ENCODE measurements at places on chromosomes 12 and 14. TPM values are rescaled to one million over a fixed set of nuclear protein-coding genes. Genes with fewer than 3 reads are reported as not detected.

Gene PLCZ1
- not detected for total RNA-seq

Gene REP15
- total RNA-seq = 0.17 TPM

Gene HRK
- total RNA-seq = not detected

Gene C12orf50
- total RNA-seq = not detected

Gene POTEM
- not detected for total RNA-seq

Gene PLEKHG7
- total RNA-seq = not detected

Gene ZNF10
- 4.0 TPM for total RNA-seq

Gene SLCO1B1
- total RNA-seq = not detected

Gene MYH6
- total RNA-seq = not detected

Gene CFAP54
- total RNA-seq = 0.10 TPM

Gene LHX5
- total RNA-seq = not detected

Gene ATP23
- 10.9 TPM for total RNA-seq

Gene C14orf39
- total RNA-seq = not detected

Gene TRHDE
- total RNA-seq = not detected

Gene CCND2
- total RNA-seq = 655 TPM

Gene TAS2R50
- total RNA-seq = 0.42 TPM

Gene POTEG
- total RNA-seq = not detected

Gene KLRF1
- not detected for total RNA-seq

Gene OR4M1
- not detected for total RNA-seq

Gene BEGAIN
- total RNA-seq = 3.4 TPM

Gene PGF
- 0.17 TPM for total RNA-seq

Gene SMARCC2
- 108 TPM for total RNA-seq

Gene NCAPD2
- total RNA-seq = 120 TPM

Gene SRRM4
- total RNA-seq = not detected
